ENCODE measurements at places on chromosomes 6 and 20.

DNA sequence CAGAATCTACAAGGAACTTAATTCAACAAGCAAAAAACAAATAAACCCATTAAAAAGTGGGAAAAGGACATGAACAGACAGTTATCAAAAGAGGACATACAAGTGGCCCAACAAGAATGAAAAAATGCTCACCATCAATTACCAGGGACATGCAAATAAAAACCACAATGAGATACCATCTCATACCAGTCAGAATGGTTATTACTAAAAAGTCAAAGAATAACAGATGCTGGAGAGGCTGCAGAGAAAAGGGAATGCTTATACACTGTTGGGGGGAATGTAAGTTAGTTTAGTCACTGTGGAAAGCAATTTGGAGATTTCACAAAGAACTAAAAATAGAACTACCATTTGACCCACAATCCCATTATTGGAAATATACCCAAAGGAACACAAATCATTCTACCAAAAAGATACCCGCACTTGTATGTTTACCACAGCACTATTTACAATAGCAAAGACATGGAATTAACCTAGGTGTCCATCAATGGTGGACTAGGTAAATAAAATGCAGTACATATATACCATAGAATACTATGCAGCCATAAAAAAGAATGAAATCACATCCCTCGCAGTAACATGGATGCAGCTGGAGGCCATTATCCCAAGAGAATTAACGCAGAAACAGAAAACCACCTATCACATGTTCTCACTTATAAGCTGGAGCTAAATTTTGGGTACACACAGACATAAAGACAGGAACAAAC, 48.4 kb downstream of the RNGTT start:
- no peak for DNase-seq

GRCh38 chr6:47727391-47727790, 29.0 kb downstream of the ADGRF4 start:
- DNase-seq, result no peak

GRCh38 chr6:75852721-75853120, 103.7 kb downstream of the MYO6 start:
- DNase-seq, result no peak

DNA sequence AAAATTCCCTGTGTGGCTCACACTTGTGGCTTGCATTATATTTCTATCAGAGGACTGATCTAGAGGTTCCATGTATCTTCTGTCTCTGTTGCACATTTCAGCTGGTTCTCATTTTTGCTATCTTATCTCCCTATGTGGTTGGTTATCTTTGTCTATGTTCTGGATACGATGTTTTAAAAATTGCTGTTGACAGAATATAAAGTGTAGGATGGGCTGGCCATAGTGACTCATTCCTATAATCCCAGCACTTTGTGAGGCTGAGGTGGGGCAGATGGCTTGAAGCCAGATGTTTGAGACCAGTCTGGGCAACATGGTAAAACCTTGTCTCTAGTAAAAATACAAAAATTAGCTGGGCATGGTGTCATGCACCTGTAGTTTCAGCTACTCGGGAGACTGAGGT, 9.9 kb upstream of the ULBP3 start:
- DNase-seq, result no peak

DNA sequence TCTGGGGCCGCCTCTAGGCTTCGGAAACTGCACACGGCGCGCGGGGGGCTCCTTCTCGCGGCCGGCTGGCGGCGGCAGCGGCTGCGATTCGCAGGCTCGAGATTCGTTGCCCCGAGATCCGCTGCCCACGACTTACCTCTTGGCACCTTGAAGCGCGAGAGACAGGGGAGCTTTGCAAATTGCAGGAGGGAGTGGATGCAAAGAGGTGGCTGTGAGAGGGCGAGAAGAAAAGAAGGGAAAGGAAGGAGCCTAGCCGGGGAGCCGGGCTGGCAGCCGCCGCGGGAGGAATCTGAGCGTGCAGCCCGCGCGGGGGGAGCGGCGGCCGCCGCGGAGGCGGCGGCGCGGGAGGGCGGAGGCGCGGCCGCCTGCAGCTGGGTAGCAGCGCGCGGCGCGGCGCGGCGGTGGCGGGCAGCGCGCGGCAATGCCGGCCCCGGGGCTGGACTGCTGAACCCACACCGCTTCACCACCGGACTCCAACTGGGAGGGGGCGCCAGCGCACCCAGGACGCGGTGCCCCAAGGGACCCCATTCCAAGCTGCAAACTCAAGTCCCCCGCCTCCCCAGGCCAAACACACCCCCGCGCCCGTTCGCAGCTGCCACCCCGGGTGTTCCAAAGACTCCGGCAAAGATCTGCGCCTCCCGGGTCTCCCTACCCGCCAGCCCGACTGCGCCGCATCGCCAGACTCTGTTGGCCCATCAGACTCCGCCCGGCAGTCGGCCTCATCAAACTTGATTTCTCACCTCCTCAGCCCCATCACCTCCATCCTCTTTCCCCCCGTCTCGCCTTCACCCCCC, 44.2 kb upstream of the SUPT3H start:
- DNase-seq, result no peak

GRCh38 chr6:103154779-103155572, 1704.7 kb downstream of the HACE1 start:
- no peak for DNase-seq

- no peak for DNase-seq
These were observed 7.6 kb downstream of the MOCS1 start for GRCh38 chr6:39926668-39927067.

GRCh38 chr20:38435555-38435939, 419 bp upstream of the SNHG17 start:
- DNase-seq, result no peak

- DNase-seq, result no peak
These were observed 109.0 kb downstream of the ATG5 start for GRCh38 chr6:106216527-106216926.

DNA sequence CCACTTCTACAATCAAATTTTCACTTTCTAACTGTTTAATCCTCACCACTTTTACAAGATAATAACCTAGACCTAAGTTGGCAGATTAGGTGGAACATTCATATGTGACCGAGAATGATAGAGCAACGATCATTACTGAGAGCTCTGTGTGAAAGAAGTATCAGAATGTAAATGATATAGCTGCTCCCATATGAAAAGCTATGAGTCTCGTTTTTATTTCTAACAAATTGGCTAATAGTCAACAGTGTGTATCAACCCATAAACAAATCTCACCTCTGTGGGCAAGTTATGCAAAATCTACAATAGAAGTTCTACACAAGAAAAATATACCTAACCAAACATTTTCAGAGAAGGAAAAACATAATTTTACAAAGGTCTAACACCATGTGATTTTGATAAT, 3.7 kb downstream of the LGSN start:
- DNase-seq, result no peak

DNA sequence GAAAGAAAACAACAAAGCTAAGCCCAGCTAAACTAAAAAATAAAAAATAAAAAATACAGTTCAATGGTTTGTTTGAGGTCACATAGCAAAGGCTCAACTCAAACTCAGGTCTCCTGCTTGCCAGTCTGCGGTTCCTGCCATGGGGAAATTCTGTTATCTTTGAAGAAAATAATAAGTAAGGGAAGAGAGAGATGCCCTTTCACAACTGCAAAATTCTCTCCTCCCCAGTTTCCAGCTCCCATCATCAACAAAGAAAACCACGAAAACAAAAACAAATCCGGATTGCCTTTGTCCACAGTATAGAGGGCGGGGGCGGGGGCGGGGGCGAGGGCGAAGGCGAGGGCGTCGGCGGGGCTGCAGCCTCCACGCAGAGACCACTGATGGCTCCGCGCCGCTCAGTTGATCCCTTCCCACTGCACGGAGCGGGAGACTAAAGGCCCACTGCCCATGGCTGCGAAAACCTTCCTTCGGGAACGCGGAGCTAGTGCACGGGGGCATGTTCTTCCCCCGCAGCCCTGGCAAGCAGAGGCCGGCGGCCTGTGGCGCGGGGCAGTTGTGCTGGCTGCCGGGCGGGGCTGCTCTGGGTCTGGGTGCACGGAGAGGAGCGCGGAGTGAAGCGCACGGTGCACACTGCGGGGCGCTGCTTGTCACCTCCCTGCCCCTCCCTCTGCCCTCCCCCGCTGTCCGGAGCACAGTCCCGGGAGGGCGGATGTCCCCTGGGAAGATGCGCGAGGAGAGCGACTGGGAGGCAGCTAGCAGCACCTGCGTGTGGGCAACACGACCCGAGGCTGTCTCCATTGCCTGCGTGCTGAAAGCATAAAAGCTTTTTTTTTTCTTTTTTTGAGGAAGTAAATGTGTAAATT, 54.1 kb upstream of the TPD52L1 start:
- peak; percentile 2 for DNase-seq

GRCh38 chr20:21046413-21047070, 59.6 kb downstream of the LINC00237 start:
- DNase-seq, result no peak

DNA sequence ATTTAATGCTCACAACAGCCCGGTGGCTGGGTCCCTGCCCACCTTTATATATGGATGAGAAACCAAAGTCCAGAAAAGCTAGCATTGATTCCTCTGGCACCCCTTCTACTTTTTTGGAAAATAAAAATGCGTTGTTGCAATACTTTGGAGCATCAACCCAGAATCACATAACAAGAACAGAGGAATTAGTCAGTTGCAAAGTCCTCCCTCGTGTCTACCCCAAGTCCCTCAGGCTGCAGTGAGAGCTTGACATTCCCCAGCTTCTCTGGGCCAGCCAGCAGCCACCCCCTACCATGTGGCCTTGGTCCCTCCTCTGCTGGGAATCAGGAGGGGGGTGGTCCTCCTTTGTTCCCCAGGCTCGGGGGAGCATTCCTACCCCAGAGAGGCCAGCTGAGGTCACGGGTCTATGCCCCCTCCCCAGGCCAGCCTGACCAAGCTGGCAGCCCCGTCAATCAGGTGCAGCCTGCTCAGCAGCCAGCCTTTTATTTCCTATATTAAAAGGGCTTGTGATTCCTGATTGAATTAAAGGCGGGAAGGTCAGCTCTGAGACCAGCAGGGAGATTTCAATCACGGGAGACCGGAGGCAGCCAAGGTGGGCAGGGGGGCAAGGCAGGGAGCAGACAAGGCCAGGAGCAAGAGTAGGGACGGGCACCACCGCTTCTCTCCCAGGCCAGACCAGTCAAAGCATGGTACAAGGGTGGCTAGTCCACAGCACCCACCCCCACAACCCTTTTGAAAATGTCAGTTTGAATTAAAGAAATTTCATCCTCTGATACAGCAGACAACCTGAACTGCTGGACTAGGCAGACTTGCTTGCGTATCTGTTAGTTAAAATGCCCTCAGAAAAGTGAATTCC, 158.9 kb downstream of the MRPL14 start:
- DNase-seq, result no peak

- DNase-seq, result no peak
These were observed 918 bp downstream of the EIF6 start for GRCh38 chr20:35283441-35284266.

GRCh38 chr6:157267654-157268053, 55.7 kb downstream of the TMEM242 start:
- no peak for DNase-seq

GRCh38 chr6:3211681-3212080, 15.8 kb downstream of the TUBB2B start:
- DNase-seq, result no peak

DNA sequence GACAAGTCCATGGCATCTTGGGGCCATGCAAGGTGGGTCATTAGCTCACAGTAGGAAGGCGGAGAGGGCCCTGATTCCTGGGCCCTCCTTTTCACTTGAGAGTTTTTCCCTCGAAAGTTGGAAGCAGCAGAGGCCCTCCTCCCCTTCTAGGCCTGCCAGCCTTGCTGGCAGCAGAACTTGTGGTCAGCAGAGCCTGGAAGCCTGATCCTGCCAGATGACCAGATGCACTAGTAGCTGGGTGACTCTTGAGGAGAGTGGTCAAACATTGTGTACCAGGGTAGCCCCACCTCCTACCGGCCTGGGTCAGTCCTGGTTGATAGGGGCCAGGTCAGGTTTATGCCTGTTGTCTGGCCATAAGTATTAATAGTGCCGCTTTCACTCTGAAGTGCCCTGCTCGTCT, 3.8 kb upstream of the HMGA1 start:
- DNase-seq, result no peak

DNA sequence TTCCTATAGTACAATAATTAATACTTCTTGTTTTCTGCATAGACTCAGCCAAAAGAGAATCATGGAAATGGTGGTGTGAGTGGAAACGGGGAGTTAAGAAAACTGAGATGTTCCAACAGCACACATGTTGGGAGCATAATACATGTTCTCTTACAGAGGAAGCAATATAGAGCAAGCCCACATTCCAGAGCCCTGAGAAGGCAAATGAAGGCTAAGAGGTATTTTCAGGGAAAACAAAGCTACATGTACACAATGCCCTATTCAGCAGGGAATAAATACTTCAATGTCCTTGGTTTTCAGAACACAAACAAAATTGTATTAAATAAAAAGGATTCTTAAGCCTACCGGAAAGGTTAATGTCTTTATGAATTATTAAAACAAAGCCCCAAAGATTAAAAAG, 35.1 kb upstream of the SMIM8 start:
- no peak for DNase-seq

- DNase-seq, result no peak
These were observed 298.0 kb downstream of the QKI start for GRCh38 chr6:163712566-163712961.

DNA sequence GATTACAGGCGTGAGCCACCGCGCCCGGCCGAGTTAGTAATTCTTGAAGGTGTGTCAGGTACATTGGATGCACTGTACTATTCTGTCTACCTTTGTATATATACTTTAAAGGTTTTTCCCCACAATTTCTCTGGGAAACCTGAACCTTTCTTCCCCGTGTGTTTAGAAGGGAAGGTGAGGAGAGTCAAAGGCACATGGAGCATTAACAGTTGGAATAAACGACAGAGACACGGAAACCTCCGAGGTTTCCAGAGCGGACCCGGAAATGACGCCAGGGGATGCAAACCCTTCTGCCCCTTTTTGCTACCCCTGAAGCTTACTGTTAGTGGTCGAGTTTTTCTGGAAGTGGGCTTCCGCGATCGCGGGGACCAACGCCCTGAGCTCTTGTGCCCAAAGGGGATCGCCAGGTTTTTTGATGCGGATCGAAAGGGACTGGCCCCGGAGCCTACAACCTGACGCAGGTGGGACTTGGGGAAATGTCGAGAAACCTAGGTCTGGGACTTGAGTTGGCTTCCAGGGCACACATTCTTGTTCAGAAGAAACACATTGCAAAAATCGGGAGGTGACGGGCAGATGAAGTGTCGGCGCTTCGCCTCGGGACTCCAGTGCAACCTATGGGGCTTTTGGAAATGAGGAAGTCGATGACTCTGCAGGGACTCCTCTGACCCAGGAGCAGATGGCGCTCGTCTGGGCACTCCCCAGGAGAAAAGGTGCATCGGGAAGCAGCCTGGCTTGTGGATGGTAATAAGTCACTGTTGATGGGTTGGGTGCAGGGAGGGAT, 218.2 kb downstream of the OR2B2 start:
- DNase-seq, result no peak

GRCh38 chr6:162821102-162821501, 93.3 kb downstream of the PACRG start:
- DNase-seq, result no peak

- DNase-seq, result no peak
These were observed 949 bp upstream of the ATXN1 start for GRCh38 chr6:16762268-16762549.

DNA sequence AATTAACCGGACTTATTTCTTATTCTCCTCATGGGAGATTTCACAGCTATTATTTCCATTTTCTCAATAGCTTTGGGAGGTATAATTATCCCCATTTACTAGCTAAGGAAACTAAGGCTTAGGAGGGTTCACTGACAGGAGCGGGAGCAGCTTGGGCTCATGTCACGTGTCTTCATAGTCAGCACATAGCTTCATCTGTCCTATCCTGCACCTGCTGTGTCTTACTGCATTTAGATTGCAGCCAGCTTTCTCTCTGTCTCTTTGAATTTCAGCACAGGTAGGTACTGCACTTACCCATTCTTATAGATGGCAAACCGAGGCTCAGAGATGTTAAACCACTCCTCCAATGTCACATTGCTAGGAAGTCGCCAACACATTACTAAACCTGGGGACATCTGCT, 839.9 kb downstream of the MAFB start:
- DNase-seq, result no peak

- no peak for DNase-seq
These were observed 77.6 kb upstream of the PMEPA1 start for GRCh38 chr20:57787151-57787989.

All from NCI-H1436 treated with DMSO at 0.1 percent for 48 hours (cell line).